Articular chondrocyte of knee joint (primary cell): ENCODE measurements at places on chromosomes 13 and 19. TPM values are rescaled to one million over a fixed set of nuclear protein-coding genes. Genes with fewer than 3 reads are reported as not detected.

Gene KIR3DL2
- not detected in 2 replicates for total RNA-seq

Gene TEKTIP1
- total RNA-seq = not detected in 2 replicates

Gene TPTE2
- not detected in 2 replicates for total RNA-seq

Gene ANO8
- 2.6 and 3.5 TPM in 2 replicates for total RNA-seq

Gene LGALS4
- 0.22 TPM in 1 of 2 replicates, not detected in the other for total RNA-seq

Gene PROZ
- total RNA-seq = not detected in 2 replicates
